Lung (tissue), 17 donors: ENCODE measurements at places on chromosomes 1 and 21. TPM values are rescaled to one million over a fixed set of nuclear protein-coding genes. Genes with fewer than 3 reads are reported as not detected.

DNA sequence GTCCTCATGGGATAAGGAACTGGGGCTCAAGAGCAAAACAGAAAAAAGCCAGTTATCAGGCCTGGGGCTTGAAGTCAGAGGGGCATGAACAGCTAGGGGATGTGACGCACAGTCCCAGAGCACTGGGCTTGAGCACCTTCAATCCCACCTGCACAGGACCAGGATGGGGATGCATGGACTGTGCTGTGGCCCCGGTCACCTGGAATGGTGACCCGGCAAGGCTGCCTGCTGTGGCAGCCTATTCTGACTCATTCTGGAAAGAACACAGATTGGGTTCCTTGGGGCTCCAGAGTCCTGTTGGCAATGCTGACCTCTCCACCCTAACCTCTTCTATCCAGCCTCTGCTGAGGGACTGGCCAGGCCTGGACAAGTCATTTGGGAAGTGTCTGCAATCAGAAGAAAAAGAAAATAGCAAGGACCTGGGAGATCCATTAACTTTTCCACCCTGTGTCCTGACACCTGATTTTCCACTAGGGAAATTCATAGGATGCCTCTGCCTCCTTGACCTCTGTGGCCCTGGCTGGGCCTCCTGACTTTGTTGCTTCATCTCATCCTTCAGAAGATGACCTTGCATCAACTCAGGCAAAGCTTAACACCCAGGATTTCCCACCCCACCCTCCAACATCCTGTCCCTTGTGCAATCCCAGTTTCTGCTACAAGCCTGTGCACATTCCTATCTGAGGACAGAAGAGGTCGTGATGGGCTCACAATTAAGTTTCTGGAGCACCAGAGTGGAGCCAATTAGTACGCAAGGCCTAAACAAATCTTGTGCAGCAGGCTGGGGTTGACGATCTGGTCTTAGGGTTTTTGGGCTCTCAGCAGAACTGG, 17.9 kb upstream of the FMOD start:
- DNase-seq: peak; percentile 95

DNA sequence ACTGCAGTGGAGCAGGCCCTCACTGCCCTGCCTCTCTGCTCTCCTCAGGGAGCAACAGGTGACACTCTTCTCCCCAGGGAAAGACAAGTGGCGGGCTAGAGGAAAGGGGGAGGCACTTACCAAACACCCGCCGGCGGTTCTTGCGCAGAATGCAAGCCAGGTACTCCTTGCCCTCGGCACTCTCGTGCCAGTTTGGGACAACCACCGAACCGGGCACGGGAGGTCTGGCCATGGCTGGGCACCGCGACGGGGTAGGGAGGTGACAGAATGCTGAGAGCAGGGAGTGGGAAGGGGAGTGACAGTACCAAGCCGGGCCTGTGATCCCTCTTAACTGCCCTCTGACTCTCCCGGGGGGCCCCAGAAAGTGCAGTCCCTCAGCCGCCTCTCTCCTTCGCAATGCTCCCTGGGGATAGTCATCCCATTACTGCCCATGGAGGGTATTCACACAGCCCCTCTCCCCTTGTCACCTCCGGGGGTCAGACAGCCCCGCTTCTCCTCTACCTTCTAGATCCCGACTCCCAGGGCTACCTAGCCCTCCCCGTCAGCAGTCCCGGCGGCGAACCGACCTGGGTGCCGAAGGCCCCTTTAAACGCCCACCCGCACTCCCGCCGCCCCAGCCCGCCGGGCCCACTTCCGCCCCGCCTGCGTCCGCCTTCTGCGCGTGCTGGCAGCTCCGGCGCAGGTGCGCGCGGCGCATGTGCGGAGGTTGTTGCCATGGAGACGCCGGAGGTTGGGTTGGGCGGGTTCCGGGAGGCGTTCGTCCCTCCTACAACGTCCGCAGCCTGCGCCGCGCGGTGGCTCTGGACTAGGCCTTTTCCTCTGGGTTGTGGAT, at the start of gene CPLANE2:
Gene CPLANE2, minus strand, starts transcription at position 673 of the 832 bp plus-strand sequence. Its CDS starts 441 bp downstream, at position 232.
- peak; percentile 94 for DNase-seq

DNA sequence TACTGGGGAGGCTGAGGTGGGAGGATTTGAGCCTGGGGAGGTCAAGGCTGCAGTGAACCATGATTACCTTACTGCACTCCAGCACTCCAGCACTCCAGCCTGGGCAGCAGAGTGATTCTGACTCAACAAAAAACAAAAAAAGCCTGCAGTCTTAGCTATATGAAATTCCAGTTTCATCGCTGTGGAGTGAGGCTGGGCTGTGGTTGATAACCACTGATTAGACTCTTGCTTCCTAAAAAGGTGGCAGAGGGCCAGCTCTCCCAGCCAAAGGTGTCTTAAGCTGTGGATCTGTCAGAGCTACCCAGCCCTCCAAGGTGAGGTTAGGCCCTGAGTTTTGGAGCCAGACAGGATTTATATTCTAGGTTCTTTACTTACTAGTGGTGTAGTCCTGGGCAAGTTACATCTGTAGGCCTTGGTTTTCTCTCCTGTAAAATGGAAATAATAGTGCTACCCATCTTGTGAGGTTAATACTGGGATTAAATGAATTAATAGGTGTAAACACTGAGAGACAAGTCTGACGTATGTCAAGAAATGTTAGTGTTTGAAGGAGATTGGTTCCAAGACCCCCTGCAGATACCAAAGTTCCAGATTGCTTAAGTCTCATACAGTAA, 35.9 kb downstream of the TMCC2 start:
- DNase-seq: no peak

GRCh38 chr1:3618531-3618880, 6.3 kb upstream of the TPRG1L start:
- no peak for DNase-seq

- no peak for DNase-seq
Measured at GRCh38 chr1:112239683-112240330, 156.2 kb upstream of the CTTNBP2NL start.

- DNase-seq: no peak
Measured at GRCh38 chr1:169779970-169780369, 14.7 kb downstream of the METTL18 start.

- no peak for DNase-seq
Measured at GRCh38 chr1:61523893-61524605, 200.9 kb downstream of the TM2D1 start.

DNA sequence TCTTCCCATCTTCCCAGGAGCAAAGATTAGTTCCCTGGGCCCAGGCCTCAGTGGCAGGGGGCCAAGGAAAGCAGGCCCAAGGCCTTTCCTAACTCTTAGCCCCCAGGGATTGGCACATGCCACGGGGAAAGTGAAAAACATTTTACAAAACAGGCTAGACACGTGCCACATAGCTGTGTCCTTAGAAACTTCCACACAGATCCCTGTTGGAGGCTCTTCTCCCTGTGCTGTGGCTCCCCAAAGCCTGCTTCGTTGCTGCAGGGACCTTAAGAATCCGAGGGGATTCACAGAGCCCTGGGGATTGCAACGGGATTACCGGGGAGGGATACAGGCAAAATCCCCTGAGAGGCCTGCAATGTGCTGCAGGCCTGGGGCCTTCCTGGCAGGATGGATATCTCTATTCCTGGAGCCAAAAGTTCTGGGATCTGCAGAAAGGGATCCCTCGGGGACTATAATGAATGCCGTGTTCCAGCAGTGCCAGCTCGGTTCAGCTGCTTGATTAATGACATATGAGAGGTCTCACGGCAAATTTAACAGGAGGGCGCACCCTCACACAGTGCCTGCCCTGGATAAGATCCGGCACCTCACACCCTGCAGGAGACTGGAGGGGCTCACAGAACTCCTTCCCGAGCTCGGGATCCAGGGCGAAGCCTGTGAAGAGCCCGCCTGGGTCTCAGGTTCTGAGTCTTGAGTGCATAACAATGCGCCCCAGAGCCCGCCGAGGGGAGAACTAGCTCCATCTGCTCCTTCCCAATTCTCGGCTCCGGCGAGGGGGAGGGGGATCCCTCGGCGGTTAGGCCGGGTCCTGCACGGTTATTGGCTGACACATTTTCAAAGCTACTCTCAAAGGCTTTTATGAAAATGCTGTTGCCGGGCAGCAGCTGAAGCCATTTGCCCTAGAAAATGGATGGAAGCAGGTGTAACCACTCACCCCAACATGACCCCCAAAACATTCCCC, 15.3 kb upstream of the RGS8 start:
- DNase-seq: peak; percentile 53

- DNase-seq: no peak
Measured at GRCh38 chr1:167184081-167184480, 36.6 kb upstream of the POU2F1 start.

DNA sequence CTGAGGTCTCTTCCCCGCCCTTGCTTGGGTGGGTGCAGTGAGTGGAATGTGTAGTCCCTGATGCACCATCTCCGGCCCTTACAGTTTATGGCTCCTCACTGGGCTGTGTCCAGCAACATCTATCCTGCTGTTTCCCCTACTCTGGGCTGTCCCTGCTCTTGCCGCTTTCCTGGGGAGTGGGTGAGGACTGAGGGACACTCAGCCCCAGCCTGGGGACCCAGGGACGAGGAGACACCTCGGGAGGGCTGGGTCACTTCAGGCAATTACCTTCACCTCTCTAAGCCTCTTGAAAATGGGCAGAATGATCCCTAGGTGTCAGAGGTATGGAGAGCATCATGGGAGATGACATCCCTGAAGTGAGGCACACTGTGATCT, 13.6 kb upstream of the LRP8 start:
- no peak for DNase-seq

DNA sequence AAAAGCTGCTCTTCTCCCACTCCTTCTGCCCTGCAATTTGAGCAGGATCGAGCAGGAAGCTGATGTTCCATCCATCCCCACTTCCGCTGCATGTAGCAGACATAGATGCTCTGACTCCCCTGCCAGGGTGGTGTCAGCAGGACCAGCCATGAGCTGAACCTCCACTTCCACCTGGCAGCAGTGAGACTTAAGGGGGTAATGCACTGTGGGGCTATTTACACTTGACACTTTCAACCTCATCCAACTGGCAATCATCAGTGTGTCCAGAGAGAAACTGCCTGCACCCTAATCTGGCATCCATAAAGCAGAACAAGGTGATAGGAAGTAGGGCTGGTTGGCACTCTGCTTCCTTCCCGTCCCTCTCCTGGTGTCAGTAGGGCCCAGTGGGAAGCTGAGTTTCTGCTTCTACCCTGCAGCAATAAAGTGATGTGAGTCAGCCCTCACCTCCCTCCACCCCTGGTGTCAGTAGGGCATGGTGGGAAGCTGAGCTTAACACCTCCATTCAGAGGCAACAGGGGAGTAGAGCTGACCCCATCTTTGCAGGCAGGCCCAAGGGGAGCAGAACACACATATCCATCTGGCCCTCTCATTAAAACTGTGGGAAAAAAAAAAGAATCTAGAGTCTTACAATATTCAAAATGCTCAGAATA, 272.3 kb downstream of the PTPRU start:
- no peak for DNase-seq

GRCh38 chr21:43721939-43722338, 3.0 kb downstream of the PDXK start:
- no peak for DNase-seq

DNA sequence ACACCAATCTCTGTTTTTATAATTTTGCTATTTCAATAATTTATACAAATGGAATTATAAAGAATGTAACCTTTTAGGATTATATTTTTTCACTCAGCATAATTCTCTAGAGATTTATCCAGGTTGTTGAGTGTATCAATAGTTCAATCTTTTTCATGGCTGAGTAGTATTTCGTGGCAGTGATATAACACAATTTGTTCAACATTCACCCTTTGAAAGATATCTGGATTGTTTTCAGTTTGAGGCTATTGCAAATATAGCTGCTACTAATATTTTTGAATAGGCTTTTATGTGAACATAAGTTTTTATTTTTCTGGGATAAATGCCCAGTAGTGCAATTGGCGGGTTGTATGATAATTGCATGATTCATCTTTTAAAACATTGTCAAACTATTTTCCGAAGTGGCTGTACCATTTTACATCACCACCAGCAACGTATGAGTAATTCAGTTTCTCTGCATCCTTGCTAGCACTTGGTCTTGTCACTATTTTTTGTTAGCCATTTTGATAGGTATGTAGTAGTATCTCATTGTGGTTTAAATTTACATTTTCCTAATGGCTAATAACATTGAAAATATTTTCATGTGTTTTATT, 55.6 kb upstream of the ABCD3 start:
- DNase-seq: no peak

GRCh38 chr1:198860371-198860770, 221.5 kb downstream of the PTPRC start:
- no peak for DNase-seq

- DNase-seq: no peak
Measured at GRCh38 chr1:109722908-109723691, 11.0 kb downstream of the GSTM5 start.

GRCh38 chr1:205293350-205294074, 28.0 kb downstream of the NUAK2 start:
- no peak for DNase-seq

DNA sequence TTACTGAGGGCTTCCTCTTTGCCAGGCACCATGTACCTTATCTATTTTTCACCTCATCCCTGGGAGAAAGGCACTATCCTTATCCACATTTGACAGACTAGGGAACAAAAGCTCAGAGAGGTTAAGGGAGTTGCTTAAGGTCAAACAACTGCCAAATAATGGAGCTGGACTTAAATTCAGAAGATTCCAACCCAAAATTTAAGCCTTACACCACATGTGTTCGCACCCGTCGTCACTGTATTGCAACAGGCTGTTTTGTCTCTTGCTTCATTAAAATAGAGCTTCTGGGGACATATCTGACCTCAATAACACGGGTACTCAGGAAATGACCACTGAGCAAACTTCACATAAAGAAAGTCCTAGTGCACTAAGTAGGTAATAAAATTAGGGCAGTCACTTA, 62.0 kb downstream of the TRABD2B start:
- DNase-seq: no peak

DNA sequence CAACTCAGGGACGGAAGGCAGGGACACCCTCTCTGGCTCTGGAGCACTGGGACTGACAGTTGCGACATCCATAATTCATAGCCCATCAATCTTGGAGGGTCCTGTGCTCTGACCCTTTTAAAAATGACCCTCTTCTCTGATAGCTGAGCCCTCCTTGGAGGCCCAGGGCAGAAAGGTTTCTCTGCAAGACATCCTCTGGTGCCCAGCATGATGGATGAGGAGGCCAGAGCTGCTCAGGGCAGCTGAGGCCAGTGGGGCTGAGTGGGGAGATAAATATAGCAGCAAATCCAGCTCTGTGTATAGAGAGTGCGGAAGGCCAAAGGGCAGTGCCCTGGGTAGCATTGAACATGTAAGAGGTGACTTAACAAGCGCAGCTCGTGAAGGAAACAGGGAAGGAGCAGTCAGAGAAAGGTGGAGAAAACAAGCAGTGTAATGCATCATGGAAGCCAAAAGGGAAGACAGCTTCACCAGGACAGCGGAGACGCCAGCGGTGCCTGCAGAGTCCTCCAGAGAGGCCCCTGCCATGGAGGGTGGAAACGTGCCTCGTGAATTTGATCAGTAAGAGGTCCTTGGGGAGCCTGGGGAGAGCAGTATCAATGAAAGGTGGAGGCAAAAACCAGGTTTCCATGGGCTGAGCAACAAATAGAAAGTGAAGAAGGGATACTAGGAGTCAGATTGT, 50.4 kb upstream of the FMOD start:
- no peak for DNase-seq

DNA sequence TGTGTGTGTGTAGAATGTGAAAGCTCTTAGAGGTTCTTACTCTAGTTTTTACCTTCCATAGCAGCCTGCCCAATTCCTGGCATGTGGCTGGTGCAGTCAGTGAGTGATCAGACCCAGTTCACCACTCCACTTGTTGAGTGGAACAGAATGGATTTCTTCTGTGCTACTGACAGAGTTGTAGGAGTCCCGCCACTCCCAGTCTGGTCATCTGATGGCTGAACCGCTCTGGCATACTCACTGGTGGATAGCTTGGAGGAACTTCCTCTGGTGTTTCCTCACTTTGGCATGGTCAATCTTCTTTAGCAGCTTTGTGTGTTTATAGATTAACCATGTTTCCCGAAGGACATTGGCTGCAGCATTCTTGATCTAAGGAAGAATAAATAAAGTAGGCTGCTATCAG, 106.7 kb upstream of the ADAR start:
- peak; percentile 40 for DNase-seq

The LRRC38 gene
- not detected for total RNA-seq

The CD84 gene
- 18.8 TPM for total RNA-seq

The GBP7 gene
- 0.09 TPM for total RNA-seq

The C1orf167 gene
- total RNA-seq: 7.2 TPM
